ENCODE measurements at places on chromosomes 3 and 15.

DNA sequence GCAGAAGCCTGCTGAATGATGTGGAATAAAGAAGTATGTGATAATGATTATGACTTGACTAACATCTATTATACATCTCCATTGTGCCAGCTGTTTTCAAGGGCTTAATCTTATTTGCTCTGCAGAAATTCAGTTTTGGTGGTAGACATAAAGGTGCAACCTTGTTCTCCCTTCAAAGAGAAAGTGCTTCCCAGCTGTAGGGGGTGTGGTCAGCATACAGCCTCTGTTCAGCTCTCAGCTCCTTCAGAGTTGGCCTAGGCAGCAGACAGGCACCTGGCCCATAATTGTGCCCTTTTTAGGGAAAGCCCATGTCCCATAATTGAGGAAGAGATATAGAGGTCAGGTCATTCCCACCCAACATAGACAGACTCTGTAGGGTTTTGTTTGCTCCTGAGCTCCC lies 104.3 kb upstream of the EOMES start:
- no peak for DNase-seq

GRCh38 chr3:105277656-105278055 lies 89.1 kb upstream of the ALCAM start:
- no peak for DNase-seq

DNA sequence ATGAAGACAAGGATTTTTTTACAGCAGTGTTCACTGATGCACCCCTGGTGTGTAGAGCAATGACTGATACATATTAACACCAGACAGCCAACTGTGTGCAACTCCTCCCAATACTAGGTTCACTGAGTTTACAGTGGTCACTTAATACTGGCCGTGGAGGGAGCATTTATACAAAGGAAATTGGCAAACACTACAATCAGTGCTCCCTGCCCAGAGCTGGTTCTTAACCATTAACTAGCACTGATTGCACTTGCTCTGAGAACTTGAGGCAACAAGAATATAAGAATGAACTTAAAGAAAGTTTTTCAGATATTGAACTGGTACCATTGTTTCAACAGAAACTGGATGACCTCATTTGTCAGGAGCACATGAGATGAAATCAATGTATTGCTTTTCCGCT lies 110.6 kb downstream of the MAGI1 start:
- no peak for DNase-seq

GRCh38 chr15:32646291-32646690 lies 4.8 kb downstream of the SCG5 start:
- DNase-seq: peak; percentile 21

GRCh38 chr15:31270767-31271166 lies 55.9 kb upstream of the KLF13 start:
- no peak for DNase-seq

DNA sequence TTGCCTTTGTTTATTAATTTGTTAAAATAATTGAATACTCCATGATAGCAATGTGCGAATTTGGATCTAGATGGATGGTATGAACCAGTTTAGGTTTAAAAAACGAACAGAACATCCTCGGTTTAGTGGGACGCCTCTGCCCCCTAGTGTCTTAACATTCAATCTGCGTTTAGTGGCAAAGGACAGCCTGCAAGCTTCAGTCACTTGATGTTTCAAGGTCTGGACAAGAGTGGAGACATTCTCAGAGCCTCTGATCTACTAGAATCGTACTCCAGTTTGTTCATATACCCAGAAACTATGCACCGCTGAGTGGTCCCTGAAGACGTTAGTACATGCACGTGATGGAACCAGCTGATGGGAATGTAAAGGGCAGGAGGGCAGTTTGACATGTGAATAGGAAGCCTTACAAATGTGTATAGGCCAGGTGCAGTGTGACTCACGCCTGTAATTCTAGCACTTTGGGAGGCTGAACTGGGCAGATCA lies 17.8 kb upstream of the ATP13A4 start:
- DNase-seq: peak; percentile 82

GRCh38 chr3:41598402-41599126 lies 363.3 kb downstream of the ULK4 start:
- DNase-seq: no peak

DNA sequence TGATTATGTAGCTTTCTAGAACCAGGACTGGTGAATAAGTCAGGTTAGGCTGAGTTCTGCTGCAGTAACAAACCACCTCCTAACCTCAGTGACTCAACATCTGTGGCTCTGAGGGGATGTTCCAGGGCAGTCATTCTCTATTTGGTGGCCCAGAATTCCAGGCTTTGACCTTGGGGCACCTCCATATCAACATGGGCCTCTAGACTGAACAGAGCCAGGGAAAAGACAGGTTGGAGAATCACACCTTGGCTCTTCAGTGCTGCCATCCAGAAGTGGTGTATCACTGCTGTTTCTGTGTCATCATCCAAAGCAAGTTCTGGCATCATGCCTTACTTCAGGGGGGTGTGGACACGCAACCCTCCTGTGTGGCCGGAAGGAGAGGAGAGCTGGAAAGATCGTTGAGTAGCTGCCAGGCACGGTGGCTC lies 15.3 kb downstream of the ZBTB47 start:
- DNase-seq: no peak

- no peak for DNase-seq
These were observed 57.3 kb upstream of the DPH6 start for GRCh38 chr15:35603301-35603700.

DNA sequence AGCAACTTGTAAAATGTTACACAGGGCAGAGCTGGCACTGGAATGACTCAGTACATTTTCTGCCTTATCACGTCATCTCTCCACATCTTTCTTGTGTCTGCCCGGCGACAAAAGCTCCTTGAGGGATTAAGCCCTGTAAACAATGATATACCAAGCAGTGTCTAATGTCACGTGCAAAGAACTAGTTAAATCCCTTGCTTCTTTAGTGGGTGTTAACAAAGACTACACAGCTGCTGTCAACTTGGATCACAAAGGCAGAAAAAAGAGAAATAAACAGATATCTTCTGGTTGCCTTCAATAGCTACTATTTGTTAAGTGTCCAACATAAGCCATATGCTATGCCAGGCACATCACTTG lies 48.1 kb upstream of the FRMD4B start:
- no peak for DNase-seq

GRCh38 chr15:52795464-52796227 lies 5.5 kb upstream of the ONECUT1 start:
- DNase-seq: no peak

GRCh38 chr3:14950274-14950673 lies 2.9 kb downstream of the NR2C2 start:
- DNase-seq: no peak

GRCh38 chr3:142863930-142864920 lies 24.7 kb downstream of the PCOLCE2 start:
- DNase-seq: no peak

DNA sequence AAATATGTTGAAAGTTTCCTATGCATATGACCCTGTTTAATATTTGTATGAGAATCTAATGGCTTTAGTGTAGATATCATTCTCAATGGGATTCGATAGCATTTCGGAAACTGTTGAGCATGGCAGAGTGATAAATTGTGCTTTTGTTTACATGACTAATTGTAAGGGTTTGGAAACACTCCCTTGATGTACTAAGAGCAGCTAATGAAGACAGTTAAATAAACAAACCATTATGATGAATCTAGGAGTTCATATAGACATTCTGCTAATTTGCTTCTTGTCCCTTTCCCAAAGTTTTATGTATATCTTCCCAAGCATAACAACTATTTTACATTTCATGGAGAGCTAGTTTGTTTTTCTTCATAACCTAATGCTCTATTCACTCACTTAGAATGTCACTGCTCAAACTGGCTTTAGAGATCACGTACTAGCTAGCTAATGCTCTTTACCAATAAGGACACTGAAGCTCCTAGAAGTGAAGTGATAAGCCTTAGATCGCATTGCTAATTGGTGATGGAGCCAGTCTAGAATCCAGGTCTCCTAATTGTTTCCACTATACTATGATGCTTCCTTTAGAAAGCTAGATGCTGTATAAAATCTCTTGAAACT lies 140.8 kb downstream of the TP63 start:
- no peak for DNase-seq

DNA sequence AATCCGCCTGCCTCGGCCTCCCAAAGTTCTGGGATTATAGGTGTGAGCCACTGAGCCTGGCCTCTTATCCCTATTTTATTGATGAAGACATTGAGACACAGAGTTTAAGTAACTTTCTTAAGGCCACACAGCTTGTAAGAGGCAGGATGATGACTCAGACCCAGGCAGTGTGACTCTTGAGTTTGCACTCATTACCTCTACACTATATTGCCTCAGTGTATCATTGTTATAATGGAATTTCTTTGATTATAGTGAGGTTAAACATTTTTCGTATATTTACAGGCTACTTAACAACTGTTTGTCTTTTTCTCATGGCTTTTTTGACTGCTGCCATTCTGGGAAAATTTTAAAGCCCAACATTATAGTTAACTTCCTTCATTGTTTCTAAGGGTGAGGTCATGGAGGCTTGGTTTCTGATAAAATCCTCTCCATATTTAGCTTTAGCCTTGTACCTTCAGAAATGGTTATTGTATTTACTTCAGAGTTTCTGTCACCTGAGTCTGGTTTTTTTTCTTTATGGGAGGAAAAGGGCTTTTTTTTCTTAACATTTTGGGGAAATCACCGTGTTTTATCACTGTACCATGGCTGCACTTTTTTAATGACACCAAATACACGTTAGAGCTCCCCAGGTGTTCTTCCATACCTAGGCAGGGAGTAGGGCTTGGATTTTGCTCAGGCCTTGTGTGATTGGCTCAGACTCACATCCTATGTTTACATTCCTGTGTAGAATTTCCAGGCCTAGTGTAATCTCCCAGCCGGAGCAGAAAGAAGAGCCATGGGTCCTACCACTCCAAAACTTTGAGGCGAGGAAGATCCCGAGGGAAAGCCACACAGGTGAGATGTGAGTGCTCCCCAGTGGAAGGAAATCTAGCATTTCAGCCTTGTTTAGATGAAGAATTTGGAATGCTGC lies 6.3 kb downstream of the ZNF774 start:
- peak; percentile 4 for DNase-seq

DNA sequence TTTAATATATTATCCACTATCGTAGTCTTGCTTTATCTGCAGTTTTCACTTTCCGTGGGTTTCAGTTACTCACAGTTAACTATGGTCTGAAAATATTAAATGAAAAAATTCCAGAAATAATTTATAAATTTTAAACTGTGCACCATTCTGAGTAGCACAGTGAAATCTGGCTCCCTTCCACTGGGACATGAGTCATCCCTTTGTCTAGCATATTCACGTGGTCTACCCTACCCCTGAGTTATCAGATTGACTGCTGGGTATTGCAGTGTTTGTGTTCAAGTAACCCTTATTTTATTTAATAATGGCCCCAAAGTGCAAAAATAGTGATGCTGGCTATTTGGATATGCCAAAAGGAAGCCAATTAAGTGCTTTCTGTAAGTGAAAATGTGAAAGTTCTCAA lies 539.5 kb upstream of the AGTR1 start:
- DNase-seq: no peak

- DNase-seq: no peak
These were observed 796.5 kb downstream of the GRM7 start for GRCh38 chr3:7657214-7658112.

DNA sequence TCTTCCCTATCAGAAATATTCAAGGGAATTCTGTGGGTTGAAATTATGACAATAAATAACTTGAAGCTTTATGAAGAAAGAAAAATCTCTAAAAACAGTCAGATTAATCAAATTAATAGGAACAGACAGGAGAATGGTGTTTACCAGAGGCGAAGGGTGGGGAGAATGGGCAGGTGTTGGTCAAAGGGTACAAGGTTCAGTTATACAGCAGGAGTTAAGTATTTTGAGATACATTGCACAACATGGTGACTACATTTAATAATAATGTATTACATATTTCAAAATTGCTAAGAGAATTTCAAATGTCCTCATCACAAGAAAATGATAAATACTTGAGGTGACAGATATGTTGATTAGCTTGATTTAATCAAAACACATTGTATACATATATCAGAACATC lies 18.6 kb downstream of the SPCS1 start:
- no peak for DNase-seq

DNA sequence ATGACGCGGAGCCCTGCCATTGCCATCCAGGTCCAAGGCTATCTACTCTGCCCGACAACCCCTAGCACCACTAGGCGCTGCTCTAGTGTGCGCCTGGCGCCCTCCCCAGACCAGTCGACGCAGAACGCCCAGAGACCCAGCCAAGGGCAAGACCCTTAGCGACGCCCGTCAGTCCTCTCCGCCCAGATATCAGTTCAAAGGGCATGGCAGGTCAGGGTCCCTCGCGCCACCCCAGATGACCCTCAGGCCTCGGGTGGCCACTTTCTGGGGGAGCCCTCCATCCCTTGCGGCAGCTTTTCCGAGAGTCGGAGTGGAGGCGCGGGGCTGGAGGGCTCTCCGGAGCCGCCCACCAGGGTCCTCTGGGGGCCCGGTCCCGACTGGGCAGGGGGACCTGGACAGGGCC lies 371 bp upstream of the CLSTN2 start:
- DNase-seq: peak; percentile 83

DNA sequence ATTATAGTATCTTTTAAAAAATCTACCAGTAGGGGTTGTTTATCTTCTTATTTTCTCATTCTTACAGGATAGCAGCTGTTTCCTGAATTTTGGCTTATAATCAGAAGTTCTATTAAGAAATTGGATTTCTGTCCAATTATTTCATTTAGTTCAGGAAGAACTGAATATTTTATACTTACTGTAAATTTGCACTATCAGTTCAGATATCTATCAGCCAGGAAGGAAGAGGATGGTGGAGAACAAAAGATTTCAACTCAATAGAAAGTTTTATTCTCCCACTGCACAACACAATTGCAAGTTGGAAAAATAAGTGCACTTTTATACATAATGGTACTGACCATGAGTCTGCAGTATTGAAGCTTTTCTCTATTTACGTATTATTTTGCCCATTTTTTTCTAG lies 400.9 kb downstream of the PLOD2 start:
- DNase-seq: no peak

DNA sequence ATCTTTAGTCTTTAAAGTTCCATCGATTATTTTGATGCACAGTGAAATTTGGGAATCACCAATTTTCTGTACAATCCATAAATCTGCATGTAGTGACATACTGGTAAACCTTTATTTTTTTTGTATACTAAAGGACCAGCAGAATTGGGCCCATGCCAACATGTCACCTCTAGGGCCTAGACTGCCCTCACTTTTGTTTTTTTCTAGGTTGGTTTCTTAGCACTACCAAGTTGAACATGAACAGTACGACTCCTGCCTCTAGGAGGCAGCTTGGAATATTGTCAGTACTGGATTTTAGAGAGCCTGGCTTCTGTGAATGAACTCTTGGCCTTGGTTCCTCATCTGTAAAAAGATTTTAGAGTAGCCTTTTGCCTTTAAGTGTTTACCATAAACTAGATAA lies 32.3 kb downstream of the NKIRAS1 start:
- no peak for DNase-seq

DNA sequence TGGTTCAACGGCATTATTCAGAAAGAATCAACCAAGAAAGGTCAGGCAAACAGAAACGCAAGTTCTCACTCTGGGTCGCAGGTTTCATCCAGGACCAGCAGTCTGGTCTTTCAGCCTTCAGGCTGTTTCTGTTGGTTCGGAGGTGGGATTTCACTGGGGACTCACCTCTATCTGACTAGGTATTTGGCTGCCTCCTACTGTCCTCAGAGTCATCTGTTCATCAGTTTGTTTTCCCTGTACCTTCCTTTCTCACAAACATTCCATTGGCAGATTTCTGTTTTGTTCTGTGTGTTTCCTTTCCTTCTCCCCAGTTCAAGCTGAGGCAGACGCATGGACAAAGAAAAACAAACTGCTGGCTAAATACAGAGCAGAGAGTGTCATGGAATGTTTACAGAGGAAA lies 1046.6 kb upstream of the CFAP20DC start:
- DNase-seq: no peak

All from NCI-H2081 (cell line).